H1 (cell line): ENCODE measurements at places on chromosomes 11 and 22. TPM values are rescaled to one million over a fixed set of nuclear protein-coding genes. Genes with fewer than 3 reads are reported as not detected.

Gene ROBO4
- not detected in 2 replicates for total RNA-seq

Gene OR8B2
- not detected in 2 replicates for total RNA-seq

Gene ANO5
- total RNA-seq, result 4.6 and 5.0 TPM in 2 replicates

Gene SLC35E4
- 5.1 TPM in 2 replicates for total RNA-seq

Gene FREY1
- total RNA-seq, result 1.1 TPM in 1 of 2 replicates, not detected in the other

Gene OR8G1
- not detected in 2 replicates for total RNA-seq

Gene C11orf97
- not detected in 2 replicates for total RNA-seq

Gene MRPL17
- 70.5 and 71.7 TPM in 2 replicates for total RNA-seq

DNA sequence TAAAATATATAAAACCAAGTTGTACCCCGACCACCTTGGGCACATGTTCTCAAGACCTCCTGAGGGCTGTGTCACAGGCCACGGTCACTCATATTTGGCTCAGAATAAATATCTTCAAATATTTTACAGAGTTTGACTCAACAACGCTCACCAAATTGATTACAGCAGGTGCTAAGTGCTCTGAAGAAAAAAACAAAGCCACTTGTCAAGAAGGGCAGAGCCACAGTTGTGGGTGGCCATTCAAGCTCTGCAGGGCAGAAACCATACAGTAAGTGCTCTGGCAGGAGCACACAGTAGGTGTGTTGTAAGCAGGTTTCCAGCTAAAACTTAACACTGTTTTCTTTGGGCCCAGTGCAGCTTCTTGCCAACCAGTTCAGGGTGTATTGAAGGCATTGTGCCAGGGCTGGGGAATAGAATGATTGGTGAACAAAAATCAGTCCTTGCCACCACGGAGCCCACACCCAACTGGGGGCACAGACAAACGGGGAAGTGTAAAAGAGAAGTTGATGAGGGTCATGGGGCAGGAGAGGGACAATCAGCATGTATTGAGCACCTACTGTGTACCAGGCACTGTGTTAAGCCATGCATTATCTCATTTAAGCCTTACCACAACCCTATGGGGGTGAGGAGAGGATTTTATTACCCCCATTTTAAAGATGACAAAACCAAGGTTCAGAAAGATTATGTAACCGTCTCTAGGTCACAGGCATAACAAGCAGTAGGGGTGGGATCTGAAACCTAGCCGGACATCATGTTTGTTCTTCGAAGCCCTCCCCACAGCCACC is 18.2 kb downstream of the ARRB1 start:
- DNase-seq, result no peak

- DNase-seq, result no peak
Measured at GRCh38 chr11:22828373-22828772, 1.2 kb downstream of the SVIP start.

DNA sequence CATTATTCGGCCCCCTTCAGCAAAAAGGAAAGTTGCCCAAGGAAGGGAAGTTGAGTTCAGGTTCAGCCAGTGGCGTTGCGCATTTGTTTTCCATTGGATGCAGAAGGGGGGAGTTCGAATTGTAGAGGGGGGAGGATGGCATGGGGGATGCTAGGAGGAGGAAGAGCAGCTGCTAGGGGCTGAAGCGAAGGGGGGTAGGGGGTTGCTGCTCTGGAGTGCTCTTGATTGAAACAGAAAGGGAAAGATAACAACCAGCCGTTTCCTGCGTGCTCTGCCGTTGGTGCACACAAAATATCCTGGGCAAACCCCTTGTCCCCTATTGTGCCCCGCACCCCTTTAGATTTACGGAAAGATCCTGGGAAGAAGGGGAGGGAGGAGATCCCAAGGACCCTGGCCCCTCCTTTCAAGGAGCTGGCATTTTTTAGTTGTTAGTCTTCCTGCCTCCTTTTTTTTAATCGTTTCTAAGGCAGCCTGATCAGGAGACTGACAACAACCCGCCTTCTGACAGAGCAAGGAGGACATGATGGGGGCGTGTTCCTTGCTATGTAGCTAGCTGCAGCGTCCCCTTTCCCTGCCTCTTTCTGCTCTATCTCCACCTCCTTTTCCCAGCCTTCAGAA is 2.1 kb downstream of the KMT2A start:
- no peak for DNase-seq

- no peak for DNase-seq
Measured at GRCh38 chr11:41320653-41321052, 138.8 kb downstream of the LRRC4C start.

DNA sequence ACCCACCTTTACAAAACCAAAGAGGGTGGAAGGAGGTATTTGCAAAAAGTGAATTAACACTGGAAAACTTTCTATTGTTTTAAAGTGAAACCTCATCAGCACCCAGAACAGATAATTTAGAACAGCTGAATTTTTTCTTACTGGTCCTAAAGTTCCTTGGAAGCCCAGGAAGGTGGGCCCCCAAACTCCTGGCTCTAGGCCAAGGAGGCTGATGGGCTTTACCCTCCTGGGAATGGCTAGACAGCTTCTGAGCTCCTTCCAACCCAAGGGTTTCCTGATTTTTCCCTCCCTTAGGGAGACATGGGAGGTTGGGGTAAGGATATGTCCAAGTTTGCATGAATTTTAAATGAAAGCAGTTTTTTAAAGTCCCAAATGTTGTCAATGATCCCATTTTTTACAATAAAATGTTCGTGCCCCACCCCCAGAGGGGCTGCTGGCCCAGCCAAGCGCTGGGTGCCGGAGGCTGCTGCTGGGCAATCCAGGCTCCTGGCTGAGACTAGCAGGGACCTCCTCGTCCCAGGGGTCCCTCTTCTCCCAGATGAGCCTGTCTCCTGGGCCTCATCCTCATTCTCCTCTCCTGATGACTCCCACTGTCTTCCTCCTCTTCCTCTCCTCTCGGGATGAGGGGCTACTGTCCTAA is 28.4 kb downstream of the RELT start:
- no peak for DNase-seq

DNA sequence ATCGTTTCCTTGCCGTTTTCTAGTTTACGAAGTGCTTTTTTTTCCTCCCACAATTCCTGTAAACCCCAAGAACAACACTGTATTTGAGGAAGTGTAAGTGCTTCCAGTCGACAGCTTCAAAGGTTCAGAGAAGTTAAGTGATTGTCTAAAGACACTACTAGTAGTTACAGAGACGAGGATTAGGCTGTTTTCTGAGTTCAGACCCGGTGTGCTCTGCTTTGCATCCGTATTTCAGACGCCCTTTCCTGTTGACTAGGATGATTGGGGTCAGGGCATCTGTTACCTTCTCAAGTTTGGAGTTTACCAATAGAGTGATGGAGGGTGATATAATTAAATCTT is 430 bp downstream of the CLP1 start:
- no peak for DNase-seq

- no peak for DNase-seq
Measured at GRCh38 chr22:27230189-27230588, 571.4 kb downstream of the MN1 start.

DNA sequence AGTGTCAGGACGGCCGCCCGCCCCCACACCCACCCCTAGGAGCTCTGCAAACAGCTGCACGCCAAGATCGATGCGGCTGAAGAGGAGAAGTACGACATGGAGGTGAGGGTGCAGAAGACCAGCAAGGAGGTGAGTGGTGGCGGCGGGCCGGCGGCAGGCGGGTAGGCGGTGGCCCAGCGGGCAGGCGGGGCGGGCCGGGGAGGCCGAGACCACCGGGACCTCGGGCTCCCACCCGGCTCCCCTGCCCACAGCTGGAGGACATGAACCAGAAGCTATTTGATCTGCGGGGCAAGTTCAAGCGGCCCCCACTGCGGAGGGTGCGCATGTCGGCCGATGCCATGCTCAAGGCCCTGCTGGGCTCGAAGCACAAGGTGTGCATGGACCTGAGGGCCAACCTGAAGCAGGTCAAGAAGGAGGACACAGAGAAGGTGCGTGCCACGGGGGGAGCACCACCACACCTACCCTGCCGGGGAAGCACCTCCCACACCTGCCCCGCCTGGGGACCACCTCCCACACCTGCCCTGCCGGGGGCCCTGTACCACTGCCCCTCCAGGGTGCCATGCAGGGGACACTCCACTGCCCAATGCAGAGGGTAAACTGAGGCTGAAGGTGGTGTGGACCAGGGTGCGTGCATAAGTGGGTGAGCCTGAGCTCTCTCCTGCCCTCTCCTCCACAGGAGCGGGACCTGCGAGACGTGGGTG is 2.1 kb downstream of the TNNI2 start:
- no peak for DNase-seq

GRCh38 chr11:128471138-128471661 is 116.2 kb downstream of the ETS1 start:
- no peak for DNase-seq

- DNase-seq, result no peak
Measured at GRCh38 chr22:26713823-26714449, 56.5 kb downstream of the MIAT start.

- DNase-seq, result no peak
Measured at GRCh38 chr11:123268156-123268555, 73.1 kb upstream of the CLMP start.

- peak; percentile 61 for DNase-seq
Measured at GRCh38 chr11:128521682-128522054, 65.7 kb downstream of the ETS1 start.

DNA sequence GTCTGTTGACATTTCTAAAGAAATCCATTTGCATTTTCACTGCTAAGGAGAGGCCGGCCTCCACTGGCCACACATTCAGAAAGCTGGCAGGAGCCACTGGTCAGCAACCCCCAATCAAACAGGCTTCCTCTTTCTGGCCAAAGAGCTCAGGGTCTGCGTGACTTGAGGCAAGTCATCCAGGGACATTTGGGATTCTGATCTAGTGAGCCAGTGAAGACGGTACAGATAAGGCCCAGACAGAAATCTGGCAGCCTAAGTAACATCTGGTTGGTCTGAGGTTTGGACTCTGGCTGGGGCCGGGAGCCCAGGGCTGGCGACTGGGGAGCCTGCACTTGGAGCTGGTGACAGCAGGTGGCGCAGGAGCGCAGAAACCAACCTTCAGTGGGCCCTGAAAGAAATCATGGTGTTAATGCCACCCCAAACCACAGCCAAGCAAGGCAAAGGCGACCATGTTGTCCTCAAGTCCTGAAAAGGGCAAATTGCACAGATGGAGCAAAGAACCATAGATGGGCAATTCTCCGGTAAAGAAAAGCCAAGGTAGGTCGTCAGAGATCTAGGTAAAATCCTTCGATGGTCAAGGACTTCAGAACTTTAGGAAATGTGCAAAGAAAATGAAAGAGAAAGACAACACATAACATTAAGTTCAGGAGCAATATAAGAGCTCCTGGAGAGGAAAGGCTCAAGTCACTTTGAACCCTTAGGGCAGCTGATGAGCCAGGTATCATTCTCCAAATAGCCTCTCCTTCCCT is 99.4 kb upstream of the BLID start:
- peak; percentile 89 for DNase-seq

- no peak for DNase-seq
Measured at GRCh38 chr11:70783356-70783755, 385.0 kb downstream of the CTTN start.

DNA sequence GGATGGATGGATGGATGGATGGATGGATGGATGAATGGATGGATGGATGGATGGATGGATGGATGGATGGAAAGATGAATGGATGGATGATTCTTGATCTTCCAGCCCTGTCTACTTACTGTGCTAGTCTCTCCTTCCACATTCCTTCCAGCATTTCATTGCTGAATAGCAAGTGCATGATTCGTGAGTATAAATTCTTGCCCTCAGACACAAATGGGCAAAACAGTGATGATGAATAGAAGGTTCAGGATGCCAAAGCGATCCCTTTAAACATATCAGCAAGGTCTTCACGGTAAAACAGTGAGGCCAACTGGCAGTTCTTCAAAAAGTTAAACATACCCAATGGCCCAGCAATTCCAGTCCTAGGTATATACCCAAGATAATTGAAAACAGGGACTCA is 400.2 kb downstream of the MN1 start:
- DNase-seq, result no peak

- DNase-seq, result no peak
Measured at GRCh38 chr11:32154275-32154674, 63.4 kb downstream of the RCN1 start.

DNA sequence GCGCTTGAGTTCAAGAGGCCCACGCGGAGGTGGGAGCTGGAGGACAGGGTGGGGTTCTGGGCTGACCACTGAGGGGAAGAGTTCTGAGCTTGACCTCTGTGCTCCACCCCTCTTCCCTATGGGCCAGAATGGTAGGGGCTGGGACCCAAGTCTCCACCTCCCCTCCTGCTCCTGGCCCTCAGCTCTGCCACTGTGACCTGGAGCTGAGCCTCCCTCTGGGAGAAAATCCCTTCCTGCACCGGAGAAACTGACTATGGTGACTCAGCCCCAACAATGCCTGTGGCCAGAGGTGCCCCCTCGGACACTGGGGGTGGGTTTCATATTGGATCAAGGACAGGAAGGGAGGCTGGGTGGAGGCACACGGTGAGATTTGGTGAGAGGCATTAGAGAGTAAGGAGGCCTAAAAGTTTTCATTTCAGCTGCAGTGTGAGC is 23.0 kb downstream of the RELT start:
- peak; percentile 41 for DNase-seq

GRCh38 chr11:115518983-115519628 is 14.9 kb upstream of the CADM1 start:
- DNase-seq, result no peak

- no peak for DNase-seq
Measured at GRCh38 chr22:39624501-39624821, 53.9 kb downstream of the CACNA1I start.

GRCh38 chr11:120066738-120067437 is 71.0 kb downstream of the TRIM29 start:
- no peak for DNase-seq

GRCh38 chr22:29343313-29343805 is 27.9 kb upstream of the RASL10A start:
- DNase-seq, result no peak

- DNase-seq, result peak; percentile 83
Measured at GRCh38 chr22:30396871-30397655, at the start of gene SEC14L2. SEC14L2 (plus strand) TSS chr22:30397018; CDS start chr22:30397117, 99 bp downstream.

- no peak for DNase-seq
Measured at GRCh38 chr11:68099474-68100405, 21.4 kb downstream of the CHKA start.

GRCh38 chr11:86119077-86119476 is 50.2 kb upstream of the PICALM start:
- DNase-seq, result no peak

DNA sequence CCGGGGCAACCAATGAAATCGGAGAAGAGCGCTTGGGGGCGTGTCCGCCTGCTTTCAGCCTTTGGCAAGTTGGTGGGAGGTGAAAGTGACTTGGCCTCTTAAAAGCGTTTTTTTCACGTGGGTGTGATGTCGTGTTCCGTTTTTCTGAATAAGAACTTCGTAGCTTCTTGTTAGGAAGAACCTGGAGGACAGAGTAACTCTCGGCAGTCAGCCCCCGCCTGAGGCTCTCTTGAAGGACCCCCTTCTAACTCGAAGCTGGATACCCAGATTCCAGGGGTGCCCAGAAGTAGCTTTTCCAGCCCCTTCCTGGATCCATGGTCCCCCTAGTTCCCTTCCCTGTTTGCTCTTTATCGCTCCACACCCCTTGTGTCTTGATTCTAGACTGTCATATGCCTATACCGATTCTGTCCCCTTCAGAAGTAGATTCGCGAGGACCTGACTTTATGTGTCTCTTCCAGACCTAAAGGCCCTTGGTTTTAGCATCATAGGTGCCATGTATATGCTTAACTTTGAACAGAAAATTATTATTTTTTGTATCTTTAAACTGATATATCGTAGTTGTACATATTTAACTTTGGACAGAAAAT is 915 bp upstream of the OSBP start:
- no peak for DNase-seq

GRCh38 chr22:26777156-26777801 is 119.9 kb downstream of the MIAT start:
- DNase-seq, result peak; percentile 59

- no peak for DNase-seq
Measured at GRCh38 chr11:75714211-75714610, 3.4 kb upstream of the MOGAT2 start.

- no peak for DNase-seq
Measured at GRCh38 chr11:59284773-59285129, 72.0 kb upstream of the MPEG1 start.

GRCh38 chr11:125358254-125358840 is 137.7 kb downstream of the FEZ1 start:
- DNase-seq, result no peak
